ENCODE measurements at places on chromosomes 1 and 21.

DNA sequence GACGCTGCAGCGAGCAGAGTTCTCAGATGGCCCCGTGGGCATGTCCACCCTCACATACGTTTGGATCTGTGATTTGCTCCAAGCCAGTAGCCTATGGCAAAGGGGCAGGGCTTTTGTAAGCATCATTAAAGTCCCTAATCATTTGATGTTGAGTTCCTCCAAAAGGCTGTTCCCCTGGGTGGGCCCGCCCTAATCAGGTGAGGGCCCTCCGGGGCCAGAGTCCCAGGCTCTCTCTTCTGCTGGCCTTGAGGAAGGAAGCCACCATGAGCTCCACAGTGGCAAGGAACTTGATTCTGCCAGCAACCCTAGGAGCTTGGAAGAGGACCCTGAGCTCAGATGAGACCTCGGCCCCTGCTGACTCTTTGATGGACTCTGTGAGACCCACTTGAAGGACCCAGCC, 25.4 kb upstream of the AJAP1 start:
- DNase-seq, result no peak

GRCh38 chr1:93322349-93322748, 23.4 kb upstream of the DR1 start:
- no peak for DNase-seq

DNA sequence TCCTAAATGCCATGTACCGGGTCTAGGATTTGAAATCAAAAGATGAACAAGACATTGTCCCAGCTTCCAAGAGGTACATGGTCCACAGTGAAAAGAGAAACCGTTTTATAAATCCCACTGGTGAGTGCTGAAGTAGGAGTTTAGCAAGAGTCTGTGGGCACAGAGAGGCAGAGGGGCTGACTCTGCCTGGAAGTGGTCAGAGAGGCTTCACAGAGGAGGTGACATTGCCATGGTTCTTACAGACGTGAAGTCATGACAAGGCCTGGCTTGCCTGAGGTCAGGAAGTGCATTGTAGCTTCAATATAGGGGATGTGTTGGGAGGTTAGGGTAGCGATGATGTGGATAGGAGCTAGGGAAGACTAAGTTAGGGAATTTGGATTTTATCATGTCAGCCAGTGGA, 28.4 kb downstream of the MAPKAPK2 start:
- DNase-seq, result no peak

DNA sequence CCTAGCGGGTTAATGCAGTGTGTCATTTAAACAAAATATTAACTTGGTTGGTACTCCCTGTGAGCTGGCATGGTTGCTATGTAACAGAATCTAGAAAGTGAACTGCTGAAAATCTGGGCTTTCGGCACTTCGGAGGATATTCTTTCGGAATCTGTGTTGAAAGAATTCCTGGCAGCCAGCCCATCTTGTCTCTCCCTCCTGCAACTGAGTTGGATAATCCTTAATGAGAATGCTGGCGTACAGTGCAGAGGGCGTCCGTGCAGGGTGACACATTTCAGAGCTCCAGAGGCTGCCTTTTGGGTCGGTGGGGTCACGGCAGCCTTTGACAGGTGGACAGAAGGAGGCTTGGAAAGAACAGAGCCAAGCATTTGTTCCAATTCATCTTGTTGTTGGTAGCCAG, 3.7 kb downstream of the KAZN start:
- DNase-seq, result peak; percentile 65

- no peak for DNase-seq
Observed at GRCh38 chr1:199843861-199844260, 183.6 kb upstream of the NR5A2 start.

GRCh38 chr1:237384213-237384612, 342.2 kb downstream of the RYR2 start:
- no peak for DNase-seq

- DNase-seq, result no peak
Observed at GRCh38 chr1:110255392-110255787, 45.3 kb downstream of the KCNC4 start.

GRCh38 chr1:33358795-33359503, 38.1 kb upstream of the A3GALT2 start:
- no peak for DNase-seq

DNA sequence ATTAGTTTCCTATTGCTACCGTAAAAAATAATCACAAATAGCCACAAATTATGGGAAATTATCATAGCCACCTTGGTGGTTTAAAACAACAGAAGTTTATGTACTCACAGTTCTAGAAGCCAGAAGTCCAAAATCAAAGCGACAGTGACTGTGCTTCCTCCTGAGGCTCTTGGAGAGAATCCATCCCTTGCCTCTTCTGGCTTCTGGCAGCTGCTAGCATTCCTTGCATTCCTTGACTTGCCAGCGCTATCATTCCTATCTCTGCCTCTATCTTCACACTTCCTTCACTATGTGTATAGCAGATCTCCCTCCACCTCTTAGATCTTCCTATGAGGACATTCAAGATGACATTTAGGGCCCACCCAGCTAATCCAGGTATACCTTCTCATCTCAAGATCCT, 180.1 kb upstream of the USP25 start:
- peak; percentile 16 for DNase-seq

DNA sequence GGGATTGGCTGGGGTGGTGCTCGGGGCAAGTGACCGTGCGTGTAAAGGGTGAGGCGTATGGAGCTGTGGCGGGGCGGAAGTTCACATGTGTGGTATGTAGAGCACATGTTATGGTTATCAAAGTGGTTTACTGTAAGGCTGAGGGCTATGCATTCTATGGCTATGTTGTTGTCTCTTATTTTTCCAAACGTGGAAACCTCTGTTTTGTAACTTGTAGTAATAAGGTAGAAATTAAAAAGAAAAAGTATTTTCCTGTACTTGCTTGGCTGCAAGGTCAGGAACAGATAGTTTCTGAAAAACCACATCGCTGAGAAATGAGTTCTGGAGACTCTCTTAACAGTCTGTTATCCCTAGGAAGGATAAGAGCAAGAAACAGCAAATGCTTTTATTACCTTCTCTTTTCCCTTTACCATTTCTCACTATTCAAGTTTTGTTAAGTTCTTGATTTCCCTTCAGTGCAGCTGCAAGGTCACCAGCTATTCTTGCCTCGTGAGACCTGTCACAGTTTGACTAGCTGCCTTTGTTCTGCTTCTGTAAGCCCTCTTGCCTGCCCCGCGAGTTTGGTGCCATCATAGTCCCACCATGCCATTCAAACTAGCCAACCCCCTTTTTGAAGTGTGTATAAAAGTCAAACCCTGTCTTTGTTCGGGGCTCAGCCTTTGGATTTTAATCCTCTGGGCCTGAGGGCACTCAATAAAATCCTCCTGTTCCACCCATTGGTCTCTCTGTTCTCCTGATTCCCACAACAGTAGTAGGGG, 9.5 kb downstream of the RNU1-2 start:
- peak; percentile 86 for DNase-seq

GRCh38 chr1:115762779-115763178, 5.7 kb downstream of the CASQ2 start:
- no peak for DNase-seq

DNA sequence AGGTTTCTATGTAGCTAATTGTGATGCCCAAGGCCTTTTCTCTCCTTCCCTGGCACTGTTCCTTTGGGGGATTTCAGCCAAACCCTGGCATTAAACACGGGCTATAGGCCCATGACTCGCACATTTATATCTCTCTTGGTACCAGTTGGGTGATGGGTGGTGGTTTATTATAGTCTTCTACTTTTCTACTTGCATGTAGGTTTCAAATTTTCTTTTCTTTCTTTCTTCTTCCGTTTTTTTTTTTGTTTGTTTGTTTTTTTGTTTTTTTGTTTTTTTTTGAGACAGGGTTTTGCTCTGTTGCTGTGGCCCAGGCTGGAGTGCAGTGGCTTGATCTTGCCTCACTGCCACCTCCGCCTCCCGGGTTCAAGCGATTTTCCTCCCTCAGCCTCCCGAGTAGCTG, 1.1 kb downstream of the IL10RB start:
- DNase-seq, result no peak

GRCh38 chr1:36651176-36651910, 168.6 kb upstream of the CSF3R start:
- DNase-seq, result no peak

- peak; percentile 52 for DNase-seq
Observed at GRCh38 chr1:16078925-16079656, 5.6 kb upstream of the FAM131C start.

DNA sequence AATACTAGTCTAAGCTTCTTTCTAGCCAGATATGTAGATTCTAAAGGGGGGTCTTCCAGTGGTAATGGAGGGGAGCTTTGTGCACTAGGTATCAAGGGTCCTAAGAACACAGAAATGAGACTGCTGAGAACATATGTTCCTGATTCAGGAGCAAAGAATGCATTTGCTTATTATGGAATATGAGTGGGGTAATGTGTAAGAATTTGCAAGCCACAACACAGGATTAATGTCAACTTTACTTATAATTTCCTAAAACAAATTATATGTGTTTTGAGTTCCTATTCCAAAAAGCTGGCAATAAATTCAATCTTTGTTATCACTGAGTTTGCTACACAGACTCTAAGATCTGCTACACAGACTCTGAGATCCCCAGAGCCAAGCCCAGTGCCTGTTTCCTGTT, 357.0 kb upstream of the PTBP2 start:
- DNase-seq, result peak; percentile 66

GRCh38 chr1:238239343-238239742, 348.6 kb upstream of the ZP4 start:
- DNase-seq, result no peak

- DNase-seq, result no peak
Observed at GRCh38 chr21:42120101-42120902, 49.2 kb downstream of the UMODL1 start.

DNA sequence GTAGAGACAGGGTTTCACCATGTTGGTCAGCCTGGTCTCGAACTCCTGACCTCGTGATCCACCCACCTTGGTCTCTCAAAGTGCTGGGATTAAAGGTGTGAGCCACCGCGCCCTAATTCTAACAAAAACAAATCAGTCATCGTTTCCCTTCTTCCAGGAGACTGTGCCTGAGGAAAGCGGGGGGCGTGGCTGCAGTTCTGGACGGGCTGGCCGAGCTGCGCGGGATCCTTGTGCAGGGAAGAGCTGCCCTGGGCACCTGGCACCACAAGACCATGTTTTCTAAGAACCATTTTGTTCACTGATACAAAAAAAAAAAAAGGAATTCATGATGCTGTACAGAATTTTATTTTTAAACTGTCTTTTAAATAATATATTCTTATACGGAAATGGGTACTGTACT, 104.2 kb downstream of the WDR4 start:
- DNase-seq, result no peak

- no peak for DNase-seq
Observed at GRCh38 chr1:71780681-71781080, 501.7 kb downstream of the NEGR1 start.

DNA sequence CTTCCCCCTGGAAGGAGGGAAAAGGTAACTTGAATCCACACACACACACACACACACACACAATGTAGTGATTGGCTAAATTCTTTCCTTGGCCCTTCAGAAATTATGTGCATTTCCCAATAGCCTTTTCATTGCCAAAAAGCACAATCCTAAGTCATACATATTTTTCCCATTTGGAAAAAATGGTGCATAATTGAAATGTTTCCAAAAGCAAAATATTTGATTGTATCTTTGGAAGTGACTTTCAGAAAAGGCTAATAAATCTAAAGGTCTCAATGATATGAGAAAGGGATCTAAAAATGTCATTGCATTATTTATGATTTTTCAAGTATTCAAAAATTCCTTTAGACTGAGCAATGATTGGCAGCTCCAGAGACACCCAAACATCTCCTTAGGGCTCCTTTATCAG, 43.5 kb upstream of the NEK7 start:
- peak; percentile 95 for DNase-seq

GRCh38 chr1:4801192-4801924, 146.9 kb downstream of the AJAP1 start:
- no peak for DNase-seq

- no peak for DNase-seq
Observed at GRCh38 chr1:230923176-230923575, 54.9 kb upstream of the C1orf198 start.

DNA sequence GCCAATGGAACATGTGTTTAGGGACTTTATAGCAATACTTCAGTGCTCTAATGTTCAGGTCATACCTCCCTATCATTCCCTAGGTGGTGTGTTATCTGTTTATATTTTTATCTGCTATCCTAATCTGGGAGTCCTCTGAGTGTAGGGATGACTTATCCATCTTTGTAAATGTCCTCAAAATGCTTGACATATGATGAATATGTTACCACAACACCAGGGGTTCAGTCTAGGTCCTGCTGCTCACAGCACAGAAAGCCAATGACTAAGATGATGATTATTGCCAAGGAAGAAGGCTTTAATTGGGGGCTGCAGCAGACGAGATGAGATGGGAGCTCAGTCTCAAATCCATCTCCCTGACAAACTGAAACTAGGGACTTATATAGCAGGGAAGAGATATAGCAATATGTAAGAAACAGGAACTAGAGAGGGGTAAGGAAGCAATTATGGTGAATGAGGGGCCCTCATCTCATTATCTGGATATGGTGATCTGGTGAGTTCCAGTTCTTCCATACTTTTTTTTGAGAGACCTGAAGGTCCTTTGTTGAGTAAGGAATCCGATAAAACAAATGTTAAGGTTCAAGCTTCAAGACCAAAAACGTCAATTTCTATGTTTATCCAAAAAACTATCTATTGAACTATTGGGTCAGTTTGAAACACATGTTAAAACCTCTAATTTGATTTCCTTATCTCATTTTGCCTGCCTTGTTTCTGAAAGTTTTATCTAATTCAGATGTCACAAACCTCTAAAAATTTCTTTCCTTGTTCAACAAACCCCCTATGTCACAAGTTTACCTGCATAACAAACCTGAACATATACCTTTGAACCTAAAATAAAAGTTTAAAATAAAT, 256.7 kb upstream of the CACYBP start:
- no peak for DNase-seq

- DNase-seq, result no peak
Observed at GRCh38 chr1:18199462-18199861, 91.9 kb downstream of the IGSF21 start.

GRCh38 chr1:183180218-183180617, 5.8 kb upstream of the LAMC2 start:
- DNase-seq, result peak; percentile 95

DNA sequence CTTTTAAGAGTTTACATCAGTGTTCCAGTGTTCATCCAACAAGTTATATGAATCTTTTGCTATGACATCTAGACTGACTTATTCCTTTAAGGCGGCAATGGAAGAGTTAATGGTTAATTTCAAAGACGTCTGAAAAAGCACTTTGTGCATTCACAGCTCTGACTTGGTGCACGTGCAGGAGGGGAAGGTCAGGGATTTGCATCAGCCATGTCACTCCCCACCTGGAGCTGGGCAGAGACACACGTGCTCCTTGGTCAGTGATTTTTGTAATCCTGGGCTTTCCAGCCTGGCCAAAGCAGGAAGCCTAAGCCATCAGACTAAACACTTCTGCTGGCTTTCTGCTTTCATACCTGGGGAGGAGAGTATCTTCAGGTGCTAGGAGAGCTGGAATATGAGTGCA, 96.3 kb downstream of the ST3GAL3 start:
- no peak for DNase-seq

DNA sequence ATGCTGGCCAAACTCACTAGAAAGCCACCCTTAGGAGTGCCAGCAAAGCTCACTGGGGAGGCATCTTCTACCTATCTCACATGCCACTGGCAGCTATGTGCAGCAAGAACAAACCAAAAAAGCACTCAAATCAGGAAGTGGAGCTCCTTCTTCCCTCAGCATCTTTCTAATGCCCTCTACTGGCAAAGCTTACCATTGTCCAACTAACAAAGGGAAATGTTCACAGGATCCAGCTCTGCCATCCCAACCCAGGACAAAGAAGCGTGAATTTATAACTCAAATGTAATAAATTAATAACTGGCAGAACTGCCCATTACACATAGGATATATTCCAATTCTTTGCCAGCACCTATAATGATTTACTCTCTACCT, 38.9 kb downstream of the LEPR start:
- DNase-seq, result peak; percentile 52

GRCh38 chr1:11529330-11529729, 50.4 kb downstream of the DISP3 start:
- DNase-seq, result no peak
